ENCODE measurements at places on chromosomes 5 and 9.

DNA sequence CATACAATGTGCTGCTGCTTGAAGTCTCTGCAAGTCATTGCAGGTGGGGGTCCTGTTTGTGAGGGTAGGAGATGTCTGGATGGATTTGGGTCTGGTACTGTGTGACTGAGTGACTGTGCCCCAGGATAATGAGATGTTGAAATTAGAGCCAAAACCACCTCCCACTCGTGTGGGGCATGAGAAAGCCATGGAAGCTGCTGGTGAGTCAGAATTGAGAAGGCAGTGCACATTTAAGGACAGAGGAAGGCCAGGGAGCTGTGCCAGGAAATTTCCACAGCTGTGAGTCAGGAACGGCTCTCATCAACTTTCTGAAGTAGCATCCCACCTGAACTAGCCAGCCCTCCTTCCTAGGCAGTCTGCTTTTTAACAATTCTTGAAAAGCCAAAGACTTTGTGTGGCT is 229.8 kb downstream of the DRD1 start:
- DNase-seq = no peak

GRCh38 chr9:69207503-69207902 is 33.4 kb downstream of the TJP2 start:
- no peak for DNase-seq

DNA sequence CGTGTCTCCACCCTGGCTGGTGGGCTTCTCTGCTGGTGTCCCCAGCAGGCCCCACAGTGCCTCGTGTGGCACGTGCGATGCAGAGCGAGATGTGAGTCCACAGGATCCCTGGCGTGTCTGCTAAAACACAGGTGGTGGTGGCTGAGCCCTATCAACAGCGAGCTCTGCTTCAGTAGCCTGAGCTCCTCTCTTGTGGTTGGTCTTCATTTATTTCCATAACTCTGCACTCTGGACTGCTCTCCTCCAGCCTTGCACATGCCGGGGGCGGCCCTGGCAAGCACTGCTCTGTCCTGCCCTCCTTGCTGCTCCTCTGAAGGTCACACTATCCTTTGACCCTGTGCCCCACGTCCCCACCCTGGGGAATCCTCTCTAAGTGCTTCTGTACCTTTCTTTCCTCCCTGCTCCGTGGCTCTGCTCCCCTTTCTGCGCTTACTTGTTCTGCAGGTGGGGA is 59.2 kb downstream of the NSUN2 start:
- DNase-seq = peak; percentile 38

DNA sequence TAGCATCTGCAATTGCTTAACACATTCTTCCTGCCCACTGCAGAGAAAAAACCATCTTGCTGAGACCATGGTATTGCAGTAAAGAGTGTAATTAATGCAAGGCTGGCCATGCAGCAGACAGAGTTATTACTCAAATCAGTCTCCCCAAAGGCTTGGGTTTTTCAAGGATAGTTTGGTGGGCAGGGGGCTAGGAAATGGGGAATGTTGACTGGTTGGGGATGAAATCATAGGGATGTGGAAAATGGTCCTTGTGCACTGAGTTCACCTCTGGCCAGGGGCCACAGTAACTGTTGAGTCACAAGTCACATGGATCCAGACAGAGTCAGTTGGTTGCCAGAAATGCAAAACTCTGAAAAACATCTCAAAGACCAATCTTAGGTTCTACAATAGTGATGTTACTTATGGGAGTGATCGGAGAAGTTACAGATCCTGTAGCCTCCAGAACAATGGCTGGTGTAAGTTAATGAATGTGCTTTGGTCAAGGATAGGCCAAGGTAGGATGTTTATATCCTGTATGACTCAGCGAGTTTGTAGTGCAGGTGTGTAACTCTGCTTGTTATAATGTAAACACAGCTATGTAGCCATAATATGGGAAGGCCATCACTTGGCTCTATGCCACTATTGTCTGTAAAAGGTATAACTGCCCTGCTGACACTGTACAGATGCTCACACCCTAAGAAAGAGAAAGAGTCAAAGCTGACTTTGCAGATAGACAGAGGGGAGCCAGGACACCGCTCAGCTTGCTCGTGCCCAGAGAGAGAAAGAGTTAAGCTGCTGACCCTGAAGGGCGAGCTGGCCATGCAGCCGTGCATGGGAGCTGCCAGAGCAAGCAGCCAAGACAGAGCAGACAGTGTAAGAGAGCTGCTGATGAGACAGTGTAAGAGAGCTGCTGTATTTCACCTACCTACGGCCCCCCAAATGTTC is 27.2 kb downstream of the C9orf152 start:
- DNase-seq = no peak

- no peak for DNase-seq
These were observed 10.0 kb downstream of the MOCS2 start for GRCh38 chr5:53099546-53099945.

DNA sequence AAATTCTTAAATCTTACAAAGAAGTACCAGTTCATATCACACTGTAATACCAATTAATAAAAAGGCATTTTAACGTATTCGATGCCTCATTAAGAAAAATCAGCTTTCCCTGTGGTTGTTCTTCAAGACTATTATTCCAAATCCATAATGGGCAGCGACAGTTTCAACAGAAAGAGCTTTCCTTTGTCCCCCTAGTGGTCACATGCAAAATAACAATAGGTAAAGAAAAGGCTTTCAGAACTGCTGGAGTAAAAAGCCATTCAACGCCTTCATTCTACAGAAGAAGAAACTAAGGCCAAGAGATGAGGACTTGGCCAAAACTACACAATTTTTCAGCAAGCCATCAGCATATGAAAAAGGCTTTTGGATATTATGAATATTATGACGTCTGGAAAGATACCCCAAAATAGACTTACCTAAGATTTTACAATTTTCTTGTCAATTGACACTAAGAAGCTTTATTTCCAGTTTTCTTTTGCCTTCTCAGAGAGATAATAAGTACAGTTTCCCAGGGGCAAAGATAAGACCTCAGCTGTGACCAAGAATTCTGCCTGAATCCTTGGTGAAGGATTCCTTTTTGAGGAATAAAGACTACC is 6.7 kb upstream of the CDH6 start:
- peak; percentile 61 for DNase-seq

DNA sequence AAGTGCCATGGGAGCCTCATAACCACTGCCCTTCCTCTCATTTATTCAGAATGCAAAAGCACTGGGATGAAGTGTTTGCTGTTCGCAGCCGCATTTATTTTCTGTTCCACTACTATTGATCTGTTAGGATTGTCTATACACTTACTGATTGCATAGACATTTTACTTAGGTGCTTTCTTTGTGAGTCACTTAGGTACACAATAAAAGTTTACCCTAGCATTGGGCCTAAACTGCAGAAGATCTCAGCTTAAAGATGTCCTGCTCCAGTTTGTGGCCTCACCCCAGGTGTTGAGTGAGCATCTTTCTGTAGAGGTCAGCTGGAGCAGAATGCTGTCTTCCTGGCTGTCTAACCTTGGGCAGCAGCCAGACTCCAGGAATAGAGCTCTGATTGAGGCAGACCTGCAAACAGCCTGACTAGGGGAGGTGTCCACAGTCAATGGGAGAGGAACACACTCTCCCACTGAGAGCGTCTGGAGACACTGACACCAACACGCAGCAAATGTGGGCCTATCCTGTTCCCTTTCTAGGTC is 54.0 kb downstream of the GPR21 start:
- DNase-seq = no peak

DNA sequence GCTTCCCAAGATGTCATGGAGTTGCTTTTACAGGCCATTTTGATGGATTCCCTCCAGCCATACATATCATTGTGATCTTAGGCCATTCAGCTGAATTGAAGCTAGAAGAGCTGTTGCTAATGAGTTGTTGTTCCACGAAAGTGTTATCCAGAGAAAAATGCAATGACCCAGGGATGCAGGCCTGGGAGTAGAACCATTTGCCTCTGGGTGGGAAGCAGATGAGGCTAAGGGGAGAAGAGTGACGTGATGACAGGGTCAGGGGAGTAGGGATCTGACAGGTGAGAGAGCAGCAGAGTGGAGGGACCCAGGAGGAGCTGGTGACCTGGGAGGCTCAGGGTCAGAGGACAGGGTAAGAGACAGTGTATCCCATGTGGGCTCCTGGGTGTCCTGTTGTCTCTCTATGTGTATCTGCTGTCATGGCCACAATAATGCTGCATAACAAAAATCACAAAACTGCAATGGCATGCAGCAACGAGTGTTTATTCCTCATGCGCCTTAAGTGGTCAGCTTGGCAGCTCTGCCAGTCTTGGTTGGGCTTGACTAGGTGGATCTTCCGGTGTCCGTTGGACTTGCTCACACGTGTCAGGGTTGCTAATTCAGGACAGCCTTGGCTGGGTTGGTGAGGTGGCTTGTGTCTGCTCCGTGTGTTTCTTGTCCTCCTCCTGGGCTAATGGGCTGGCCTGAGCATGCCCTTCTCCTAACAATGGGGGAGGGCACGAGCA is 90.6 kb downstream of the LIFR start:
- no peak for DNase-seq
